ENCODE measurements at places on chromosomes 16 and 17.

- DNase-seq, result peak; percentile 41
Observed at GRCh38 chr17:12673788-12674187, 8.1 kb downstream of the MYOCD start.

GRCh38 chr16:20910781-20911321 lies 10.3 kb downstream of the LYRM1 start:
- DNase-seq, result peak; percentile 93

- DNase-seq, result no peak
Observed at GRCh38 chr16:78215222-78215621, 115.8 kb downstream of the WWOX start.

DNA sequence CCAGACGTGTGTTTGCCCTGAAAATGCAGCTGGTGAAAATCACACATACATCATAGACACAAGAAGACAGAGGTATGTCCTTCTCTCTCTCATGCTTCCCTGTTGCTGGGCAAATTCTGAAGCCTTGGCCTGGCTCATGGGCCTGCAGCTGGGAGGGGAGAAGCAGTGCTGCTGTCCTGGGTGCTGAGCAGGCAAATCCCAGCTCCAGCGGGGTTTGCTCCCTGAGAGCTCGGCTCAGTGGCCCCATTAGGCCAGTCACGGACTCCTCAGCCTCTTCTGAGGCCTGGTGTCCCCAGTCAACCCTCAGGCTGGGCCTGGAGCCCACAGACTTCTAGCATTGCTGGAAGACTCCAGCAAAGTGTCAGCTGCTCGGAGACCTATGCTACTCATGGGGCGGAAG lies 11.7 kb downstream of the RHBDL3 start:
- peak; percentile 25 for DNase-seq

DNA sequence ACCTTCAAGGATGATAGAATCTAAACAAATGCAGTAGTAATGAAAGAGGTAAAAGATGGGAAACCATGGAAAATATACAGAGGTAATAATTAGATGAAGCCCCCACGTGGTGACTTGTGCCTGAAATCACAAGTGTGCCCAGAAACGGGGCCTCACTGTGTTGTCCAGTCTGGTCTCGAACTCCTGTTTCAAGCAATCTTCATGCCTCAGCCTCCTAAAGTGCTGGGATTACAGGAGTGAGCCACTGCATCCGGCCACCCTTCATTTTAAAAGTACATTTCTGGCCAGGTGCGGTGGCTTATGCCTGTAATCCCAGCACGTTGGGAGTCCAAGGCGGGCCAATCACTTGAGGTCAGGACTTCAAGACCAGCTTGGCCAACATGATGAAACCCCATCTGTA lies 14.2 kb upstream of the PRR14 start:
- DNase-seq, result no peak

- DNase-seq, result no peak
Observed at GRCh38 chr17:61584866-61585265, 6.2 kb downstream of the NACA2 start.

All from epithelial cell of esophagus (primary cell).